ENCODE measurements at places on chromosomes 5 and 9.

- DNase-seq = peak; percentile 96
Observed at GRCh38 chr9:128902351-128903078, 18.3 kb upstream of the PHYHD1 start.

DNA sequence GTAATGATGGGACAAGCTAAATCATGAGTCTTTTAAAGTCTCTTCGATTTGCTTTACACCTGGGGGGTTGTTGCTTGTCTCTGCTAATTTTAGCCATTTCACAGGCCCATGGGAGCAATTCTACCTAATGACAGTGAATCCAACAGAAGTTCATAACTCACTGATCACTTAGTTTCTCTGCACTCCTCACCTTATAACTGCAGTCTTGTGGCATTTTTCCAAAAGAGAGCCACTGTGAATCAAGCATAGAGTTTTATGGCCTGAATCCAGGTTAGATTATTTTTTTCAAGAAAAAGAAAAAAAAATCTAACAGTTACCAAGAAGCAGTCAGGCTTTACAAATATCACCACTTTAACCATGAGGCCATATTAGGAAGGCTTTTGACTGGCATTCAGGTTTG lies 1.5 kb upstream of the IL7R start:
- peak; percentile 20 for DNase-seq

DNA sequence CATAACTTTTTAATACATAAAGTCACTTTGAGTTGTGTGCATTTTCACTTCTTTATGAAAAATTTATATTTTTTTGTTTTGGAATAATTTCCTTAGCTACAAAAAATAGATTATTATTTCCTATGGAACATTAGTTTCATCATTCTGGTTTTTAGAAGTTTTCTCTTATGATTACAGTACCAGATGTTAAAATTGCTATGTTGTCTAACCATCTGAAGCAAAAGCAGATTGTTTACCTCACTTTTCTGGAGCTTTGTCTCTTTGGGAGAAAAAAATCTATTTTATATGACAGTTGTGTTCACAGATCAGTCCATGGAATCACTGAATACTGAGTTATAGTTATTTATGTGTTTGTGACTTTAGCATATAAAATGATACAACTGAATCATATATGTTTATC lies 708.9 kb upstream of the RIOK2 start:
- no peak for DNase-seq

GRCh38 chr9:17315341-17315740 lies 180.5 kb downstream of the CNTLN start:
- no peak for DNase-seq

DNA sequence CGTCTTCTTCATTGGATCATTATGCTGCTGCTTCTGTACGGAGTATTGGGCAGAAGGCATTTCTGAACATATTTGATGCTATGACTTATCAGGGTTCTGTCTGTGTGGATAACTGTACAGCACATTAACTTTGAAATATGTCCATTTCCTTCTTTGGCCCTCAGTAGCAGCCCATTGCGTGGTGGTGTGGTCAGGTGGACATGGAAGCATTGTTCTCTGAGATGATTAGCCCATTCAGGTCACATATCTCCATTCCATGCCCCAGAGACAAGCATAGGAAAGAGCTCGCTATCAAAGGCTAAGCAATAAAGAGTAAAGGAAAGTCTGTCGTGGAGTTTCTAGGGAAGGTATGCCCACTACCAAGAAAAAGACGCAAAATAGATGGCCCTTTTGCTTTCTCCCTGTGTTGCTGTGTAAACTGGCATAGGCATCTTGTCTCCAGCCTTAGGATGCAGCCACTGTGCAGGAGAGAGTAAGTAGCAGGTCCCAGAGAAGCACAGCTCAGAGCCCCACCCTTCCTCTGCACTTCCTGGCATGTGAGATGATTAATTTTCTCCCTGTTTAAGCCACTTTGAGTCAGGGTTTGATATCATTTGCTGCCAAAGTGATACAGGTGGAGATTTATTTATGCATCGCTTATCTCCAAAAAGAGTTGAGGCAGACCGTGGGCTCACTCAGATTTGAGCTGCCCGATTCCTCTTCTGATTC lies 221.9 kb downstream of the PDZD2 start:
- DNase-seq = no peak
